ENCODE measurements at places on chromosomes 13 and 19.

- DNase-seq: no peak
Observed at GRCh38 chr19:45515081-45515624, 7.9 kb downstream of the VASP start.

DNA sequence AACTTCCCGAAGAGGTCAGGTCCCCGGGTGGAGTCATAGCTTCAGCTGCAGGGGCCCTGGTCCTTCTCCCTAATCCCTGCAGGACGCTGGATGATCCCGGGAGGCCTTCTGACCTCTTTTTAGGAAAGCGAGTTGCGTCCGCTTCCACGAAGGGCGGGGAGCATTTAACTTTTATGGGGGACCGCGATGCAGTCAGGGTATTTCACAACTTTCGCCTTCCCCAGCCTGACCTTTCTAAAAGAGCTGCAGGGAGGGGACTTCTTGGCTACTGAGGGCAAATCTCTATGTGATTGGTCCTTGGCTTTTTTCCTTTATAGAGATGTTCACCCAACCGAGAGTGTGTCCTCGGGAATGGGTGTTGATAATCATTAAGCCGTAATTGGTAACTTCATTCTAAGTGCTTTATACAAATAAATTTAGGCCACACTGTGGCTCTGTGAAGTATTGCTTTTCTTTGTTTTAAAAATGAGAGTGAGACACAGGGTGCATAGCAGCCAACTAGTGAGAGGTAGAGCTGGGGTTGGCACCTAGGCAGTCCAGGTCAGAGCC is 778 bp downstream of the ZNF230 start:
- DNase-seq: no peak

DNA sequence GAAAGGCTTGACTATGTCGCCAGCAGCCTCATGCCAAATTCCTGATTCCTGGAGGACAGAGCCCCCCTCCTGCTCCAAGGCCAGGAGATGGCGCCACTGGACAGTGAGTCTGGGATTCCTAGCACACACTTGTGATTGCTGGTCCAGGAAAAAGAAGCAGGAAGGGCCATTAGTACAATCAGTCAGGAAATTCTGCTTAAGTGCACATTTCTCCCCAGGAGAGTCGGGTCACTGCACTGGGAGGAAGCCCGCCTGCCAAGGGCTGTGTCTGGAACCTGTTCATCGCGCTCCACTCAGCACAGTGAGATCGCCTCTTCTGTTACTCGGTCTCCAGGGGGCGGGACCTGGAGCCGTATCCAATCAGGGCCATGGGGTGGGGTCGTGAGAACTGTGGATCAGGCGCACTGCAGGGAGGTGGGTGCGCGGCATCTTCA is 65.1 kb downstream of the ZNF823 start:
- DNase-seq: no peak

DNA sequence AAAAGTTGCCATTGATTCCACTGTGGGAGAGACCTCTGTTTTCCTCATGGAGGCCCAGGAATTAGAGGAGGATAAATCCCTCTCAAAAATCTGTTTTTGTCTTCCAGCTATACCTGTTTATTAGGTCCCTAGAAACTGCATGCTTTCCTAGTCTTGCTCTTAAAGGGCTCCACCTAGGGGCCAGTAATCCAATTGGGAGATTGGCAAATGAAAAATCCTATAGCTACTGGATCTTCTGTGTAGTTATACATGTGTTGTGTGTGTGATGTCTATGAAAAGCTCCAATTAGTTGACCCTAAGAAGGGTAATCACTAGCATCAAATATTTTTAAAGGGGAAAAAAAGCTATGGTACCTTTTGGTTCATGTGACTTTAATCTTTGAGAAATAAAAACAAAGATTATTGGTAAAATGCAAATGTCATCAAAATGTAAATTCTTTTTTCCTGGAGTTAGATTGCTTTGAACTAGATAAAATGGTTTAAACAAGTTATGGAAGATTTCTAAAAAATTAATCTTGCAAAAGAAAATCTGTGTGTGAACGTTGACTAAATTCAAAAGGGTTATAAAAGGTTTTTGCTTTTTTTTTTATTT is 63.4 kb upstream of the C1QTNF9B start:
- no peak for DNase-seq

- DNase-seq: no peak
Observed at GRCh38 chr19:41401483-41401882, 3.9 kb downstream of the BCKDHA start.

GRCh38 chr13:106633321-106633720 is 65.4 kb upstream of the ARGLU1 start:
- no peak for DNase-seq

DNA sequence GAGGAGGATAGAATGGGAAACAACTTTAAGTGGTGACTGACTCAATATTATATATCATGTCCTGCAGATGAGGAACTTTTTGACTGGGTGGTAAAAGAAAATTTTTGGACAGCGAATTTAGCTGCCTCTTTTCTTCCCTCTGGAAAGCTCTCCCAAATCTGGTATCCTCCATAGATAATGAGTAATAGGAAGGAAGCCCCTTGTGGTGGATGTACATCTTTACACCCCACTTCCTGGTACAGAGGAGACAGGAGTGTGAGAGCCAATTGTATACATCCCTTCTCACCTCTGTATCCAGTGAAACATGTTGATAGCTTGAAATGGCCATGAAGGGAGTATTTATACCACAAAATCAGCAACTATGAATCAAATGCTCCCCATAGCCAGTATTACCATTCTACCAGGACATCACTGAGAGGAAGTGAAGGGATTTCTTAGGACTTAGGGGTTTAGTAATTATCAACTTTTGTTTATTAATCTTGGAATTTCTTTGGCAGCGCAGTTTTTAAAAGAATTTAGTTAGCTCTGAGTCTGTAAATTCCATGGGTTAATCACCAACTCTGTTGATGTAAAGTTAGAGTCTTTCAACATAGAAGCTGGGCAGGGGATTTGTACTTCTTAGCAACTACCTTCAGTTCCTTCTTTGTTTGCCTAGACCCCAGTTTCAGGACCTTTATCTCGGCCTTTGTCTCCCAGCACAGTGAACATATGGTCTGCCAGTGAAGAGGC is 17.0 kb upstream of the TDRD3 start:
- DNase-seq: no peak

DNA sequence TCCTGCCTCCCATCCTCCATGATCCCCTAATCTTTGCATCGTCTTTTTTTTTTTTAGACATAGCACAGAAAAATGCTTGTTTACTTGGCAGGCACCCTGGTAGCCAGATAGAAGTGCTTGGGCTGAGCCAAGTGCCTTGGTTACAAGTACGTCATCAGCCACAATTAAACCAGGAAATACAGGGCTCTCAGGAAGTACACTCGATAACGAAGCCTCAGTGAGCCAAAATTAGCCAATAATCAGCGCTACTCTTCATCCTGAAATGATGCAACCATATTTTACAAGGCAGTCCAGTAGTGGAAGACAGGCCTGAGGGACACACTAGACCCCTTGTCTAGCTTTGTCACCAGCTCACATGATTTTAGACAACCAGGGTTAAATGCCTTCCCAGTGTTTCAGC is 194.0 kb upstream of the NBEA start:
- no peak for DNase-seq
